Karpas-422 (cell line): ENCODE measurements at places on chromosomes 11 and 22.
A peak's percentile ranks its signal among the peaks of the same experiment; 100 is the strongest.

DNA sequence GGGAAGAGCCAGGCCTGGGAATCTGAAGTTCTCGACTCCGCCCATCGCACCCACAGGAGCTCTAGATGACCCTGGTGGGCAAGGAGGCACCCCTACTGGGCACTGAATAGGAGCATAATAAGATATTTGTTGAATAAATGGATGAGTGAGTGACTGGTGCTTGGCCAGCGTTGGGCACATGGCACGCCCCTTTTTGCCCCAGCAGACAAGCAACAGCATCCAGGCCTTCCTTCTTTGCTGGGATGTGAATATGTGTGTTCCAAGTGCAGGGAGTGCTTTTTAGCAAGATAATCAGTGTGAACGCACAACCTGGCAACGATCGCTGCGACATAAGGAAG lies 443 bp upstream of the CELF1 start:
- no peak for DNase-seq

DNA sequence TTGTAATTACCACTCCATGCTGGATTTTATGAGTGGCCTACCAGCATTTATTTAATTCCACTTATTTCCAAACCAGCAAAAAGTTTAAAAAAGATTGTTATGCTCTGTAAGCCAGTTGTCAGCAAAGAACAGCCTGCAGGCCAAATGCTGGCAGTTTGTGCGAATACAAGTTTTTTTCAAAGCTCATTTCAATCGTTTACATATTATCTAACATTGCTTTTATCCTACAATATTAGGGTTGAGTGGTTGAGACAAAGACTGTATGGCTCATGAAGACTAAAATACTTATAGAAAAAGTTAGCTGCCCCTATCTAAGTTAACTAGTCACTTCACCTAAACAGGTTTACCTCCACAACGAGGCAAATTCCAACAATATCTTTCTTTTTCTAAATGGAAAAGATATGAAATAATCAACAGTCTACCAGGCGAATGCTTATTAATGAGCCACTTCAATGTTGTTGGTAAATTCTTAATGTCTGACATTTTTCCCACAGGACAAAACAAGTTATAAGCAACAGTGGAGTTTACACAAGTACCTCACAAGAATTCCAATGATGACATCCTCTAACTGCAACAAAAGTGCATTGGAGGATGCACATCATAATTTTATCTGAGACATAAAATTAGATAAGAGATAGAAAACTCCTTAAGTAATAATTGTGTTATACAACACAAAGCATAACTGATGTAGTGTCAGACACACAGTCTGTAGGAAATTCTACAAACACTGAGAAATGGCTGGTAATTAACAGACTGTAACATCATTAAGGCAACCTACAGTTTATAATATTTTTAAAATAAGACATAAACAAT lies 35.8 kb upstream of the POU2AF2 start:
- DNase-seq = no peak

DNA sequence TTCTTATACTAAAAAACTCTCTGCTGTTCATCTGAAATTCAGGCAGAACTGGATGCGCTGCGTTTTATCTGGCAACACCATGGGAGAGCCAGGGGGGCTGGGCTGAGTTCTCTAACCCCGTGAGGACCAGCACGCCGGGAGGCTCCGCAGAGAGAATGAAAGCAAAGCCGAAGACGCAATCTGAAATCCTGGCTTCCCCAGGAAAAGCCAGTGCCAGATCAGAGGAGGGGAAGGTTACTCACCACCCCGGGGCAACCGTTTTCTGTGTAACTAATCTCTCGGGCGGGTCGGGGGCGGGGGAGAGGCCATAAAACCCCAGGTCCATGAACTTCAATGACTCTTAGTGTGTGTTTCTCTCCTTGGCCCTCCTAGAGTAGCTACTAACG lies 99.4 kb downstream of the SHANK2 start:
- DNase-seq = no peak

DNA sequence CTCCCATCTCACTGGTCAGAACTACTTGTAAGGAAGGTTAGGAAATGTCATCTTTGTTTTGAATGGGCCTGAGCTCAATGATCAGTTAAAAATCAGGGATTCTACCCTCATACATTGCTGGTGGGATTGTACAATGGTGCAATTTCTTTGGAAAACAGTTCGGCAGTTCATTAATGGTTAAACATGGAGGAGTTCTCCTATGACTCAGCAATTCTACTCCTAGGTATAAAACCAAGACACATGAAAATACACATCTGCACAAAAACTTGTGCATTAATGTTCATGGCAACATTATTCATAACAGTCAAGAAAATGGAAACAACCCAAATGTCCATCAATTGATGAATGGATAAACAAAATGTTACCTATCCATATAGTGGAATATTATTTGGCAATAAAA lies 4.9 kb upstream of the APOA5 start:
- no peak for DNase-seq

- DNase-seq = no peak
These were observed 14.7 kb downstream of the ZDHHC24 start for GRCh38 chr11:66530927-66531709.

DNA sequence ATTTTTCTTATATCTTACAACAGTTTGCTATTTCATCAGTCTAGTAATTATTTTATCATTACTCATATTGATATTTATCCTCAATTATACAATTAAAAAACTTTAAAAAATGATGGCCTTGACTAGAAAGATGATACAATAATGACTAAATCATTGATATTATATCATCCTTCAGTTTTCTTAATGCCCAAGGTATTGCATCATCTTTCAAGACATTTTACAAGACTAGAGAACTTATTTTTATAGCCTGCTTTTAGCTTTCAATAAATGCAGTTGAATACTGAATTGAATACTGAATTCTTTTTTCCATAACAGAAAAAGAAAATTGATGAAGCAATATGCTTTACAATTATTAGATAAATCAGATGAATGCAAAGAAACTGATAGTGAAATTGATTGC lies 886.5 kb upstream of the LRRC4C start:
- no peak for DNase-seq

DNA sequence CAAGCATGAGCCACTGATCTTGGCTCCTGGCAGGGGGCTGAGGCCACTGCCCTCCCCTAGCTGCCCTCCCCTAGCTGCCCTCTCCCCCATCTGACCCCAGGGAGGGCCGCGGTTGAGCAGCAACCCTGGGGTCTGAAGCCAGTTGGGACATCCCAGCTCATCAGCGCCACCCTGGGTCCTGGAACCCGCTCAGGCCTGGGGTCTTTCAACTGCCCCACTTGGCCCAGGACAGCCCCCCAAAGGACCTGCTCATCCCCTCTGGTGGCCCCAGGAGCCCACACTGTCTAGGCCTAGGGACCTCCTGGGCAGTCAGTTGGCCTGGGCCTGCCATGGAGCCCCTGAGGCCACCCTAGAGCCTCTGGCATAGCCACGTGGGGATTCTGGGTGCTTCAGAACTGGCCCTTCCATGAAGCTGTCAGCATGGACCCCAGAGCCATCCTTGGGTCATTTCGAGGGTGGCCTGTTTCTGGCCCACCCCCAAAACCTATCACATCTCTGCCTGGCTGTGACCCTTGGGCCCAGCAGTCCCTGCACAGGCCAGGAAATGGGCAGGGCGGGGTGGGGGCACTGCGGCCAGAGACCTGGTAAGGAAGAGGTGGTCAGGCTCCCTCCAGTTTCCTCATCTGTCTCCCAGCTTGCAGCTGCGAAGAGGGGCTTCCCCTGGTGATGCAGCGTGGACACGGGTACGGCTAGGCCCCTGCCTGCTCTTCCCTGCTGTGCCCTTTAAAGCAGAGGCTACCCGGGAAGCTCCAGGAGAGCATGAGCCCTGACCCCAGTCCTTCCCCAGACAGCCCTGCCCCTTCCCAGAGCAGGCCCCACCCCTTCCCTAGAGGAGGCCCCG lies 37.9 kb downstream of the MUC2 start:
- DNase-seq = no peak

DNA sequence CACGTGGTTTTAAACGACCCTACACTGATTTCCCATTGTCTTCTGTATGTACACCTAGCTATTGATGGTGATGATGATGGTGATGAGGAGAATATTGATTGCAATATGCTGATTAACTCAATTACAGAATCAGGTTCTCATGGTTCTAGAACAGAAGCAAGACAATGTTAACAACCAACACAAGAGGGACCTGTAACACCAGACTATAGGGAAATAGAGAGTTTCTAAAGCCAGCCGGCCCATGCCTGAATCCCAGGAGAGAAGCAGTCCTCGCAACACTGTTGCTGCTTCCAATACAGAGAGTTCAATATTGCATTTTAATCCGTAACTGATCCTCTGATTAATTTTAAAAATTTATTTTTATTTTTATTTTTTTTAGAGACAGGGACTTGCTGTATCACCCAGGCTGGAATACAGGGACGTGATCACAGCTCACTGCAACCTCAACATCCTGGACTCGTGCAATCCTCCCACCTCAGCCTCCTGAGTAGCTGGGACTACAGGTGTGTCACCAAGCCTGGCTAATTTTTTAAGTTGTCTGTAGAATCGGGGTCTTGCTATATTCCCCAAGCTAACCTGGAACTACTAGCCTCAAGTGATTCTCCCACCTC lies 22.2 kb upstream of the UBASH3B start:
- DNase-seq = peak; percentile 54

DNA sequence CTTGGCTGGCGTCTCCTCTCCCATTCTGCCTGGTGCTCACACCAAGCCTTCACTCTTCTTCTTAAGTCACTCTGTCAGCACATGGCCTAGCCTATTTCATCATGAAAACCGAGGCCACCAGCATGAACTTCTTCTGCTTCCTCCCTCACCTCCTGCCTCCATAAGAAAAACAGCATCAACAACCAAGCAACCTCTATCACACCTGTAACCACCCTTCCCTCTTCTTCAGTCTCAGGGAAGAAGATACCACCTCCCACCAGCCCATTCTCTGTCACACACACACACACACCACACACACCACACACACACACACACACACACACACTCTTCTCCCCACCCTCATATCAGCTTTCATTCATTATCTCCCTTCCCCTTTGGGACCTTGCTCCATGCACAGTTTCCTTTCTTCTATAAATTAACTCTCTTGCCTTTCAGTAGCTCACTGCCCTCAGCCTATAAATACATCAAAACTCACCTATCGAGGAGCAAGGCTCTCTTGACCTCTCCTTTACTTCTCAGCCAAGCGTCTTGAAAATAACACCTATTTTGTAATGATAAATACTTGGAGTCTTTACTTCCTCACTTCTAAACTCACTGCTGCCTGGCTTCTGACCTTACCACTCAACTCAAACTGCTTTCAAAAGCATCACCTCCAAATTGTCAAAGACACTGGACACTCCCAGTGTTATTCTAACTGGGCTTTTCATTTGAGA lies 36.6 kb downstream of the SC5D start:
- no peak for DNase-seq

DNA sequence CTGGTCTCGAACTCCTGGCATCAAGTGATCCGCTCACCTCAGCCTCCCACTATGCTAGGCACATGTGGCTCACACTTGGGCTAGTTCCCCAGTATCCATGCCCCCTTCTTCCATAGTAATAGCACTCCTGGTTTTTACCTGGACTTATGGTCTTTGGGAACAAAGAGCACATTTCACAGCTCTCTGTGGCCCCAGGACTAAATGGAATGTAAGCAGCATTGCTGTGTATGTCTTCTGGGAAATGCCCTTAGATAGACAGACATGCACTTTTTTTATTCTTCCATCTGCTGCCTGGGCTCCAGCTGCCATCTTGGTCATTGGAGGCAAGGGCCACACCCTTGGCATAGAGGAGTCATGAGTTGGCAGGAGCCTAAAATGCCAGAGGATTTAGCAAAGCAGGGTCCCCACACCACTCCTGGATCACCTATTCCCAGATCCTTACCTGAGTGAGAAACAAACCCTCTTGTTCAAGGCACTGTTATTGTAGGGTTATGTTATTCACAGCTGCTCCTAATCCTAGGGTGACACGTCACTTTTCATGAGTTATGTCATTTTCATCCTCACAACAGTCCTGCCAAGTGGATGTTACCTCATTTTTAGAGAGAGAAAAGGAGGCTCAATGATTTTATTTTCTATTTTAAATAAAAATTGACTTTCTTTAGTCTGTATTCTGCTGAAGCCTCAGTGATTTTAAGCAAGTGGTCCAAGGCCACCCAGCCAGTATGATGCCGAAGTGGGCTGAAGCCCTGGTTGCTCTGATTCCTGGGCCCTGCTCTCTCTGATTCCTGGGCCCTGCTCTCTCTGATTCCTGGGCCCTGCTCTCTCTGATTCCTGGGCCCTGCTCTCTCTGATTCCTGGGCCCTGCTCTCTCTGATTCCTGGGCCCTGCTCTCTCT lies 15.7 kb upstream of the GDPD5 start:
- no peak for DNase-seq

- no peak for DNase-seq
These were observed 24.1 kb downstream of the ARVCF start for GRCh38 chr22:19992481-19992911.

- DNase-seq = peak; percentile 52
These were observed 1.1 kb upstream of the SERGEF start for GRCh38 chr11:18013790-18014507.

- DNase-seq = peak; percentile 68
These were observed 89.0 kb downstream of the ISX start for GRCh38 chr22:35154937-35155387.

DNA sequence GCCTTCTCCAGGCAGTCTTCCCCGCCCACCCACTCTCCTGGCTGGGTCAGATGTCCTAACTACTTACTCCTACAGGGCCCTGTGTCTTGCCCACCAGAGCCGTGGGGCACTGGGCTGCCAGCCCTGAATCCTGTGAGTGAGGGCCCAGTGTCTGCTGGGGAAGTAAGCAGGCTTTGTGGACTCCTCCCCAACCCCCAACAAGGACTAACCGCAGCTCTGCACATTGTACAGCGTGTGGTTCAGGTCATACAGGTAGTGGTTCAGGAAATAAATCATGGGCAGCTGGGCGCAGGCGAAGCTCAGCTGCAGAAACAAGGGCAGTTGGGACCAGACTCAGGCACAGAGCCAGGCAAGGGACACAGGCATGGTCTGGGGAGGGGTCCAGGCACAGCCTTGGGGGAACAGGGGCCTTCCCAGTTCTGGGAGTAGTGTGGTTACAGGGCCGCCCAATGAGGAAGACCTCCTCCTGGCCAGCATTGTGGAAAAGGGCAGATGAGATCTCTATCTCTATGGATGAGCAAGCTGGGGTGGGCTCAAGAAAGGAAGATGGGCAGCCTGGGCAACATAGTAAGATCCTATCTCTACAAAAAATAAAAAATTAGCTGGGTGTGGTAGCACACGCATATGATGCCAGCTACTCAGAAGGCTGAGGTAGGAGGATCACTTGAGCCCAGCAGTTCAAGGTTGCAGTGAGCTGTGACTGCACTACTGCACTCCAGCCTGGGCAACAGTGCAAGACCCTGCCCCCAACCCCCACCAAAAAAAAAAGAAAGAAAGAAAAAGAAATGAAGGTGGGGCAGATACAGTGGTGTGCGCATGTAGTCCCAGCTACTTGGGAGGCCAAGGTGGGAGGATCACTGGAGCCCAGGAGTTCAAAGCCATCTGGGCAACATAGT lies 5.5 kb downstream of the UNC93B1 start:
- no peak for DNase-seq

GRCh38 chr22:40511604-40512003 lies 124.9 kb downstream of the MRTFA start:
- DNase-seq = no peak

- DNase-seq = no peak
These were observed 697.2 kb downstream of the ETS1 start for GRCh38 chr11:127890030-127890615.
